Pancreas (tissue), 10 donors: ENCODE measurements at places on chromosomes 7 and 10.

GRCh38 chr10:11048707-11049278 is 31.1 kb downstream of the CELF2 start:
- no peak for DNase-seq

DNA sequence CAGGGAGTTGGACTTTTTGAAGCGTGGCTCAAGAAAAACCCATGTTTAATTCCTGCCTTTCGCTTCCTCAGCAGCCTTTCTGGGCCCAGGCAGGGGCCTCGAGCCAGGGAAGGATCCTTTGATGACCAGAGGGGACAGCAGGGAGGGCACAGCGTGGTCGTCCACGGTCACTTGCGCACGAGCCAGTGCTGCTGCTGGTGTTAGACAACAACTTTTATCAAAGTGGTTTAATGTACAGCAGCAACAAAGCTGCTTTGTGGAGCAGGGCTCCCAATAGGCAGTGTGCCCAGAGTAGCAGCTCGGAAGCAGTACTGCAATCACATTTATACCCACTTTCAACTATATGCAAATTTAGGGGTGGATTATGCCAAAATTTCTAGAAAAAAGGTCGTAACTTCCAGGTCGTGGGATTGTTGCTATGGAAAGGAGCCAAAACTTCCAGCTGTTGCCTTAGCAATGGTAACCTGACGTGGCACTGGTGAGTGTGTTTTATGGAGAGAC is 6.1 kb downstream of the GIMAP1 start:
- DNase-seq, result no peak

DNA sequence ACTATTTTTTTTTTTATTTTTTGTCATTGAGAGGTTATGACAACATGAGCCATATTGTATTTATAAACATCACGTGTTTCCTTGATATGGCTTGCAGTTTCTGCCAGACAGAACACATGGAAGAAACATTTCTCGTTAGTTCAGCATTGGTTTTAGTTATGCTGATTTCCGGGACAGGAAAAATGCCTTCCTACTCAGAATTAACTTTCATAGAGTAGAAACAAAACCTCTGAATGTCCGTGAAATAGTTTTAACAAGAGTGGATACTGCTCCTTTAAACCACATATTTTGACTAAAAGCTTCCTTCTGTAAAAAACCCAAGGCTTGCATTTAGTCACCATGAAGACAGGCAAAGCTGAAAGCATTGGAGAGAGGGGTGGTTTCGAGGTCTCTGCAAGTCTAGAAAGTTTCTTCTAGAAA is 240.4 kb downstream of the KIAA1217 start:
- DNase-seq, result no peak

GRCh38 chr7:84474436-84474835 is 279.8 kb upstream of the SEMA3A start:
- DNase-seq, result no peak

DNA sequence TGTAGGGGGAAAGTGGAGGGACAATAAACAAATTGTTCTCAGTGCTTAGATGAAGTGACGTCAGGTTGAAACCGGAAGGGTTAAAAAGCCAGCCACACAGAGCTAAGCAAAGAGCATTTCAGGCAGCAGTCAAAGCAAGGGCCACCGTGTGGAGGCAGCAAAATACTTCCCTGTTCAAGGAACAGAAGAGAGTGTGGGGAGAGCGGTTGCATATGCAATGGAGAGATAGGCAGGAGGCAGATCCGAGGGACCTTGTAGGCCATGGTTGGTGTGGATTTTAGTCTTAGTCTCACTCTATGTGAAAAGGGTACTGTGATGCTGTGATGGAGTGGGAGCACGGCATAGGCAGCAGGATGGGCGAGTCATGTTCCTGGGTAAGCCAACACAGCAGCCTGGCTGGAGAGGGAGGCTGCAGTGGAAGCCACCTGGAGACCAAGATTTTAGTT is 3.8 kb upstream of the STN1 start:
- no peak for DNase-seq

- no peak for DNase-seq
Measured at GRCh38 chr7:73352784-73353183, 24.8 kb downstream of the FKBP6 start.

GRCh38 chr7:18405726-18406125 is 89.8 kb upstream of the HDAC9 start:
- no peak for DNase-seq

DNA sequence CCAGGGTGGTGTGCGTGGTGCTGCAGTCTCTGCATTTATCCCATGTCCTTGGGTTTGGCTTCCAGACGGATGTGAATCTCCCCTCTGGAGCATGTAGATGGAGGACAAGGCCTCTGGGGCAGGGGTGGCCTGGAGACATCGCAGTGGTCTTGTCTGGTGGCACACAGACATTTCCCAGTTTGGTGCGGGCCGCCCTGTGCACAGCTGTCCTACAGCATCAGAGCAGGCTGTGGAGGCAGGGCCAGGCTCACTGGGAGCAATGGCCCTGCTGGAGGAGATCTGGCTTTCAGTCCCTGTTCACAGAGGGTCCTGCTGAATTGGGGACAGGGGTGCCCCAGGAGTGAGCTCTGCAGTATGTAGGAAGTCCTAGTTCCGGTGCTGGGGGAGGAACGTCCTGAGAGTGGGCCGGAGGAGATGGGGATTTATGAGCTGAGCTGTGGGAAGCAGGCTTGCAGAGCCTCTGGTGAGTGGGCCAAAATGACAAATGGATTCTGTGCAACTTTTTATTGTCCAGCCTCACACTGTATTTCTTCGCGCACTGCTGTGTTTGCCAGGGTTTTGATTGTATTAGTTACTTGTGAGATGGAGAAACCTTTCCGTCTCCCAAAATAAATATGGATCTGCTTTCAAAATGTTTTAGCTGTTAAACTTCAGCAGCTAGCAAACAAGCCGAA is 40.3 kb downstream of the MGMT start:
- no peak for DNase-seq

DNA sequence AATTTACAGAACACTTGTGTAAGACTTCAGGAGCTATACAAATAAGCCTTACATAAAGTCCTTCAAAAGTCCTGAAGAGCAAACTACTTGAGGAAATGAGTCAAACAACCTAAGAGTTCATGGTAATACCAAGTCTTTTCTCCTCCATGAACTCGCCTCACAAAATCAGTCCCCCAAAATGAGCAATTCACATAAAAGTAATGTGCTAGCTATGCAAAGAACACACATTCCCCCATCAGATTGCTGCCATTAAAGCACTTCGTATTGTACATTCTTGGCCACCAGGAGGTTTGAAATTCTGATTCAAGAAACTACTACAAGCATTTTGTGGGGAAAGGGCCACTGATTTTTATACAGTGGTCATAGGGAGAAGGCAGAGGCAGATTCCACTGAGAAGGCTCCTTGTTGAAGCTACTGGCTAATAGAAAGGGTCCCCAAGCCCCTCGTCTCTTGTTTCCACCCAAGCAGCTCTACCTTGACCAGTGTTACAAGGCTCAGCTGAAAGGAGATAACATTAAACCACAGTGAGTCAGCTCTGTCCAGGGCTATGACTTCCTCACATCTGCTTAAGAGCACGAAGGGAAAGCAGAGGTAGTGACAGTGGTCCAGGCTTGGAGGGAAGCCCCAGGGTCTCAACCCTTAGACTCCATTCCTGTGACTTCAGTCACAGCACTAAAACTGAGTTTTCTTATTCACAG is 115.2 kb upstream of the CDK1 start:
- no peak for DNase-seq

- peak; percentile 86 for DNase-seq
Measured at GRCh38 chr7:28955718-28956607, 2.2 kb downstream of the TRIL start.

DNA sequence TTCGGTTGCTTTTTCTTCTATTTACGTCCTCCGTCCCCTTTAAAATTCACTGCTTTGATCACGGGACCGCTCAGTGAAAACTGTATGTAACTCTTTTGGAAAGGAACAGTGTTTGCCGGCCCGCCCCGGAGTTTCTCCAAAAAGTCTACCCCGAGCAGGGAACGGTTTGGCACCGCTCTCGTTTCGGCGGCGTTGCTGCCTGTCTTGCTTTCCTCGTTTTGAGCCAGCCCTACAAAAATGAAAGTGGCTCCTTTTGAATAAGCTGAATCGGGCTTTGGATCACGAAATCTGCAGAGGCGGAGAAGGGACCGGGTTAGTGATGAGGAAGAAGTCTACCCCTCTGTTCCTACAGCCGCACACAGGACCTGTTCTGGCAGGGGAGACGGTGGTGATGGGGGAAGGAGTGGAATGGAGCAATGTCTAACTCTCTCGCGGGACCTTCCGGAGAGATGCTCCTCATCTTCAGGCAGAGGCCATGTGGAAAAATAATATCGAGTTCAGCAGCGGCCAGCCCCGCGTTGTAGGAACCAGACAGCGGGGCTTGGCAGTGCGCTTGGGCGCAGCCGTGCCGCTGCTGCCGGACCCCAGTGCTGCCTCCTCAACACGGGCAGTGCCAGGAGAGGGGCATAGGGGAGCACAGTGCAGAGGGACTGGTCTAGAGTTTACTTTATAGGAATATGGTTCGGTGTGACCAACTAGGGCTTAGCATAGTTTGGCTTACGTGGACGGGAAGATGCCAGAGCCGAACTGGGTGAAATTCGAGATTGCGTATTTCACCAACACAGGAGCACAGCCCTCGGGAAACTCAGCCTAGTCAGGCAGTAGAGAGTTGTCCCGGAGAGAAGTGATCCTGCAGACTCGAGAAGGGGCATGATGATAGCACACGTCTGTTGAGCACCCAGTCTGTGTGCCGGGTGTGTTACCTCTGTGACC is 1.4 kb downstream of the HTRA1 start:
- no peak for DNase-seq

DNA sequence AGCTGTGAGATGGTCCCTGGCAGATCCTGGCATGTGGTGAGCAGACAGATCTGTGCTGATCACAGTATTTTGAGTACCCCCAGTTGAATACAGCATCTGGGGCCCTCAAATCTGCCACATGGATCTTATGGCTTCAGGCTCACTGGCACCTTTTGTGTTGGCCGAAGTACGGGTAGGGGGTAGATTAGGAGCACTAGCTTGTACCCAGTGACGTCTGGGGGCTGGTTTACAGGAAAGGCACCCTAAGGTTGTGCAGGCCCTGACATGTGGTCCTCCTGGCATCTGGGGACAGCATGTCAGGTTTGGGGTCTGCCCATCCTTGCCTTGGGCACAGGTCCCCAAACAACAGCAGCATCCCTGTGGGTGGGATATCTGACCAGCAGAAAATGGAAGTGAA is 53.2 kb downstream of the SYPL1 start:
- no peak for DNase-seq

GRCh38 chr7:51666751-51667150 is 350.1 kb upstream of the COBL start:
- DNase-seq, result no peak

DNA sequence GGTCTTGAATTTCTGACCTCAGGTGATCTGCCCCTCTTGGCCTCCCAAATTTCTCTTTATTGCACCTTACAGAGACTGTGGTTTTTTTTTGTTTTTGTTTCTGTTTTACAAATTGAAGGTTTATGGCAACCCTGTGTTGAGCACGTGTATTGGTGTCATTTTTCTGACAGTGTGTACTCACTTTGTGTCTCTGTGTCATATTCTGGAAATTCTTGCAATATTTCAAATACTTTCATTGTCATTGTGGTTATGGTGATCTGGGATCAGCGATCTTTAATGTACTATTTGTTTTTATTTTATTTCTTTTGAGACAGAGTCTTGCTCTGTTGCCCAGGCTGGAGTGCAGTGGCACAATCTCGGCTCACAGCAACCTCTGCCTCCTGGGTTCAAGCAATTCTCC is 89.8 kb downstream of the PRTFDC1 start:
- no peak for DNase-seq

GRCh38 chr10:91590142-91590903 is 42.5 kb downstream of the PPP1R3C start:
- peak; percentile 37 for DNase-seq

- no peak for DNase-seq
Measured at GRCh38 chr7:43869867-43870240, 537 bp upstream of the MRPS24 start.

DNA sequence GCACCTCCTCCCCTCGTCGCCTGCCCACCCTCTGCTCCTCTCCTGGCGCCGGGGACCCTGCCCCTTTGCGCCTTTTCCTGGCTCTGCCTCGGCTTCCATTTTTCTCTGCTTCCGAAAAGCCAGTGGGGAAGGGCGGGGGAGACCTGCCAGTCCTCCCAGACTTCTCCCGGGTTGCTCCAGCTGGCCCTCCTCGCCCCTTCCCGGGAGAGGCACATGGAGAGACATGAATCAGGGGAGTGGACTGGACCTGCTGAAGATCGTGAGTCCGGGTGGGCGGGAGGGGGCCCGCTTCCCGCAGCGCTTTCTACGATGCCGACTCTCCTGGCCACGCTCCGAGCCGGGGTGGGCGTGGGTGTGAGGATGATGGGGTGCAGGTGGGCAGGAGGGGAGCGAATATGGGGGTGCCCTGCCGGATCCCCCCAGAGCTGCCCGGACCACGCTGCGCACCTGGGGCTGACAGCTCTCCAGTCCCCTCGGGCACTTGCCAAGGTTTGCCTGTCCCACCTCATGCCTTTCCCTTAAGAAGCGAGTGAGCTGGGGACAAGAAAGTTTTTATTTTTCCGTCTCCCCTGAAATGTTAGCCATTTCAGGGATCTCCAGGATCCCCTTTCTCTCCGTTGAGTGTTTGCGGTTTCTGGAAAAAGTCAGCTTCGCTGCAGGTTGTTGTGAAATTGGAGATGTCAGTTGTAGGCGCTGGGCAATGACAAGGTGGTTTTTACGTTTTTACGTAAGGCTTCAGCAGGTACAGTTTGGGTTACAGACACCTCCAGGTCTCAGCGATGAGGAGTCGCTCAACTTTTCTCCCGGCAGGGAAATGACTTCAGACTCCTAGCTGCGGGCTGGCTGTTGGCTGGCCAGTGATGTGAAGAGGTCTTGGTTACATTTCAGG is 977 bp downstream of the CACNB2 start:
- no peak for DNase-seq

- peak; percentile 26 for DNase-seq
Measured at GRCh38 chr10:23344241-23344841, at the start of gene C10orf67. Gene C10orf67, minus strand, starts transcription at chr10:23344797. Its CDS starts 23 bp downstream, at chr10:23344774.

- DNase-seq, result no peak
Measured at GRCh38 chr10:7529638-7530037, 118.8 kb upstream of the SFMBT2 start.

GRCh38 chr7:42175834-42176723 is 60.9 kb downstream of the GLI3 start:
- no peak for DNase-seq

- DNase-seq, result no peak
Measured at GRCh38 chr7:69691734-69692133, 93.5 kb downstream of the AUTS2 start.

- peak; percentile 67 for DNase-seq
Measured at GRCh38 chr10:130403153-130404075, 267.2 kb downstream of the GLRX3 start.

DNA sequence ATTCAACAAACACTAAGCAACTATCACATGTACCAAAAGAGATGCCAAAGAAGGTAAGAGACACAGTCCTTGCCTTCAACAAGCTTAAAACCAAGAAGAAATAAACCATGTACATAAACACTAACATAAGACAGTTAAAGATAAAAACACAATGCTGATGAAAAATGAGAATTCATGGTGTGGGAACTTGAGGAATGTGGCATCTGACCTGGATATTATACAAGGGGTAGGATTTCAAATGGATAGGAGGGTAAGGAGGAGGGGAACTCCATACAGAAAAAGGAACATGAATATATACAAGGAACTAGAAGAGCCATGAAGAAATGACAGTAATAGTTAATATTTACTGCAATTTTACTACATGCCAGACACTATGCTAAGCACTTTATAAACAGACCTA is 11.0 kb downstream of the HIBADH start:
- no peak for DNase-seq

- no peak for DNase-seq
Measured at GRCh38 chr10:119333146-119333792, 125.9 kb downstream of the GRK5 start.

- no peak for DNase-seq
Measured at GRCh38 chr7:1564603-1565022, 5.2 kb downstream of the PSMG3 start.
